ENCODE measurements at places on chromosomes 6 and 20.

DNA sequence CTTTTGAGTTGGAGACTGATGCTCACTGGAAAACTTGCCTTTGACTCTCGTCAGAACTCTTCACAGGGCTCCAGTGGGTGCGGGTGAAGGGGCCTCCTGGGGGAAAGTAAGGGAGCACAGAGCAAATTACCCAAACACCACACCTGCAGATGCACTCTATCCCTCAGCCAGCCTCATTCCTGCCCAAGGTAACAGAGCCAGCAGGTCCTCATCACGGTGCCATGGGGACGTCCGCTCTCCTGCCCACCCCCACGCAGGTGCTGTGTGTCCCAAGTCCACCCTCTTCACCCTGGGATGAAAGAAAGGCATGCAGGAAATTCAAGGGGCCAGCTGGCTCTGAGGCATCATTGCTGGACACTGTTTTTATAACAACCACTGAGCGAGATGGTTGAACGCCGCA, 269.0 kb downstream of the SMOC2 start:
- no peak for DNase-seq

DNA sequence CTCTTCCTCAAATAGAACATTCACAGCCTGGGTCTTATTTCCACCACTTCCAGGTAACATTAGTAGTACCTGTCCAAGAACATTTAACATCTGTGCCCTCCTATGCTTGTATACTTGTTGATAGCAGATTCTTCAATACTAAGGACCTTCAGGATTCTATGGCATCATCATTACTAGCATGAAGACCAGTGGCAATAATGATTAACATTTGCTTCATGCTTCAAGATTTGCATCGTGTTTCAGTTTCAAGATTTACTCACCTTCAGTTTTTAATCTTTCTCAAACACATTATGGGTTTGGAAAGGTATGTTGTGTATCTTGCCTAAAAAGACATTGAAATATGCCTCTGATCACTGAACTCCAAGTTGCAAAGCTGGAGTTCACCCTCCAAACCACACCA, 412.8 kb upstream of the NRSN1 start:
- DNase-seq = no peak

GRCh38 chr6:140779991-140780596, 1352.6 kb upstream of the GJE1 start:
- no peak for DNase-seq

- no peak for DNase-seq
Observed at GRCh38 chr6:44441091-44441855, 53.8 kb downstream of the CDC5L start.

DNA sequence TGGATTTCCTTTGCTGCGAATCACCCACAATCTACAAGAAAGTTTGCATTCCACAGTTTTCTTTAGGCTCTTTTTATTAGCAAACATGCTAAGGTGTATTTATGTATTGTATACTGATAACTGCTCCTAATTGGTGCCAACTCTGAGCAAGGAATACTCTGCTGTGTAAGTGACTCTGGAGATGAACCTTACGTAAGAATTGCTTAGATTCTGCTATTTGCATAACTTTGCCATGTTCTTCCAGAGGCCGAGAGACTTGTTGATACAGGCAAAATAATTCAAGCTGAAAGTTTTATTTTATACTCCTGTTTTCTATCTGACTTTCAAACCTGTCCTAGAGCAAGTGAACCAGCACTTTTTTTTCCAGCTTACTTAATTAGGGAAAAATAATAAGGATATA, 461.3 kb downstream of the GJA1 start:
- no peak for DNase-seq

GRCh38 chr6:157681041-157681650, 141.9 kb upstream of the SNX9 start:
- DNase-seq = no peak

GRCh38 chr20:19774135-19774933, 16.3 kb downstream of the RIN2 start:
- no peak for DNase-seq

DNA sequence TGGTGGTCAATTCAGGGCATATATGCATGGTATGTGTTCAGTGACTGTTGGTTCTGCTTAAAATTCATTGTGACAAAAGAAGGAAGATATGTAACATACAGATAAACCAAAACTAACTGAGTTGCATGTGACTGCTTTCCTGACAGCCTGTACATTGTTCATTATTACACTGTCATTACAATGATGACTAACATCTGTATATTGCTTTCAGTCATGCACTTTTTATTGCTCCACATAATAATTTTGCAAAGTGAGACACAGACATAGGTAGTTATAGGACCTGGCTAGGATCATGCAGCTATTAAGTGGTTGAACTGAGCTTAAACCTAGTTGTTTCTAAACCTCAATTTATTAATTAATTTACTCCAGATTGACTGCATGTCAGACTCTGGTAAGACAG, 703.2 kb downstream of the HDGFL1 start:
- DNase-seq = no peak
